ENCODE measurements at places on chromosomes 4 and X. TPM values are rescaled to one million over a fixed set of nuclear protein-coding genes. Genes with fewer than 3 reads are reported as not detected.

- DNase-seq, result no peak
Observed at GRCh38 chrX:104108955-104109354, 3.4 kb upstream of the ZCCHC18 start.

GRCh38 chrX:12366440-12366839 lies 228.2 kb downstream of the FRMPD4 start:
- no peak for DNase-seq

GRCh38 chr4:107902715-107903114 lies 28.6 kb upstream of the CYP2U1 start:
- DNase-seq, result no peak

DNA sequence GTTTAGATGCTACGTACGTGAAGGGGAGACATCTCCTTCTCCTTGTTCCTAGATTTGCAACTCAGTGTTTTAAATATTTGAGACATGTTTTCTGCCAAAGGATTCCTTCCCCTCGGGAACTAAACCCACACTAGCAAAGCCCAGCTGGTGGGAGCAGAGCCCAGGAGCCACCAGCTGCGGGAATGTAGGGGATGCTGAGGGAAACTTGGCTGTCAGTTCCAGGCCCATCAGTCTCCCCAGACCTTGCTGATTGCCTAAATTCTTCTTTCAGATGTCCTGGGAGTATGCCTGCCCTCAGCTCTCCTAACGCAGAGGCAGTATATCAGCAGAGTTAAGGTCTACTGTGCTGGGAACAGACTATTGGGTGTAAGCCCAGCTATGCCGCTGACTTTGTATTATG lies 630.0 kb upstream of the TENM3 start:
- no peak for DNase-seq

GRCh38 chr4:68319040-68319439 lies 30.9 kb downstream of the YTHDC1 start:
- no peak for DNase-seq

GRCh38 chr4:26088433-26088928 lies 174.5 kb downstream of the SMIM20 start:
- DNase-seq, result peak; percentile 21

- DNase-seq, result no peak
Observed at GRCh38 chr4:42638321-42638720, 18.6 kb downstream of the ATP8A1 start.

DNA sequence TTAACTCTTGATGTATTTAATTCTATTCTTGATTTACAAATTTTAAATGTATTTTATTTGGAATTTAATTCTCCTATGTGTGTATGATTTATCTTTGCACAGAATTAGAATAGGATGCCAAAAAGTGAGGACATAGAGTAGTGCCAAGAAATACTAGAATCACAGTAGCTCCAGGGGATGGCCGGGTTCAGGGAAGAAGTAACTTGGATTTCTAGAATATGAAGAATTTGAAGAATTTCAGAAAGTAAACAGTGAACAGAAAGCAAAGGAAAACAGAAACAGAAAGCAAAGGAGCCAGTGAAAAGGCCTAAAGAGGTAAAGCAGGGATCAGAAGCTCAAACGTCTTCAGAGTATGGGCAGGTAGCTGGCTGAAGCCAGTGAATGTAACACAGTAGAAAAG lies 1187.6 kb downstream of the RPA4 start:
- DNase-seq, result peak; percentile 6

GRCh38 chrX:155334486-155335336 lies at the start of gene CLIC2:
Gene CLIC2, minus strand, starts transcription at chrX:155334614. Its CDS starts 187 bp downstream, at chrX:155334427.
- DNase-seq, result peak; percentile 95

DNA sequence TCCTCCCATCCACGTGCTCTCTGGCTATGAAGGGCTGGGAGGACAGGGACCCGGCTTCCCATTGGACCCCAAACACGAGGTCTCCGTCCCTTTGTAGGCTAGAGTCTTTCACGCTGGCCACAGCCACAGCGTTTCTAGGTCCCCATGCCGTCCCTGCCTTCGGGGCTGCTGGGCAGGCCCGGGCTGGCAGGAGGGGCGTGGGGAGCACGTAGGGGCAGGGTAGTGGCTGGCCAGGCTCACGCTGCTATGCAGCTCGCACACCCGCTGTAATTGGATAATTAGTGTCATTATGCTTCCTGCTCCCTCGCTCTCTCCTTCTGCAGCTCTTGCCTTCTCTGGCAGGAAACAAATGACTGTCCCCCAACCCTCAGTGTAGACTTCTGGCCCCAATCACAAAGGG lies 9.8 kb downstream of the ATP2B3 start:
- no peak for DNase-seq

DNA sequence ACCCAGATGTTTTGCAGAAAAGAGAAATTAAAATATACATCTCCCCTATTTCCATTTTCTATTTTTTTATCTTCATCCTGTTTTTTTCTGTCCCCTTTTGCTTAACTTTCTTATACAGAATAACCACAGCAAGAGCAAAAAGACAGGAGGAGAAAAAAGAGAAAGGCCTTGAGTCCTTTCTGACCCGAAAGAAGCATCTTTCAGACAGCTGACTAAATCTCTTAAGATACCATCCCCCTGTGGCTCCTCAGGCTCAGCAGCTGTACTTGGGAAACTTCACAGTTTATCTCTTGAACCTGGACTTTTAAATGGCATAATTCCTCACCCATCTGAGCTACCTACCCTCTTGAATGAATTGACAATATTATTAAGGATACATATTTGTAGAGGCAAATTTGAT lies 100.2 kb downstream of the FIP1L1 start:
- no peak for DNase-seq

DNA sequence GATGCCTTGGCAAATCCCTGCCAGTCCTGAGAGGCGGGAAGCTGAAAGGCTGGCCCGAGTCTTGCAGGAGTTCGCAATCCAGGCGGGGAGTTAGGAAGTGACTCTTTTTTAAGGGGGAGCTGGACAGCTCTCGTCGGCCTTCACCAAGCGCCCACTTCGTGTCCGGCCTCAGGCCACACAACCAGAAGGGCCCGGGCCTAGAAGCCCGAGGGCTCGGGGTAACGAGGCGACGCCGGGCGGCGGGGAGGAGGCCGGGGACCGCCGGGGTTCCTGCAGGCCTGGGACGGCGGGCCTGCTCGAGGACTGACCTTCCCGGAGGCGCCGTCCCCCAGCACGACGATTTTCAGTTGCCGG lies 395 bp downstream of the RAB28 start:
- DNase-seq, result peak; percentile 66

- no peak for DNase-seq
Observed at GRCh38 chrX:23786268-23786815, 3.4 kb downstream of the SAT1 start.

DNA sequence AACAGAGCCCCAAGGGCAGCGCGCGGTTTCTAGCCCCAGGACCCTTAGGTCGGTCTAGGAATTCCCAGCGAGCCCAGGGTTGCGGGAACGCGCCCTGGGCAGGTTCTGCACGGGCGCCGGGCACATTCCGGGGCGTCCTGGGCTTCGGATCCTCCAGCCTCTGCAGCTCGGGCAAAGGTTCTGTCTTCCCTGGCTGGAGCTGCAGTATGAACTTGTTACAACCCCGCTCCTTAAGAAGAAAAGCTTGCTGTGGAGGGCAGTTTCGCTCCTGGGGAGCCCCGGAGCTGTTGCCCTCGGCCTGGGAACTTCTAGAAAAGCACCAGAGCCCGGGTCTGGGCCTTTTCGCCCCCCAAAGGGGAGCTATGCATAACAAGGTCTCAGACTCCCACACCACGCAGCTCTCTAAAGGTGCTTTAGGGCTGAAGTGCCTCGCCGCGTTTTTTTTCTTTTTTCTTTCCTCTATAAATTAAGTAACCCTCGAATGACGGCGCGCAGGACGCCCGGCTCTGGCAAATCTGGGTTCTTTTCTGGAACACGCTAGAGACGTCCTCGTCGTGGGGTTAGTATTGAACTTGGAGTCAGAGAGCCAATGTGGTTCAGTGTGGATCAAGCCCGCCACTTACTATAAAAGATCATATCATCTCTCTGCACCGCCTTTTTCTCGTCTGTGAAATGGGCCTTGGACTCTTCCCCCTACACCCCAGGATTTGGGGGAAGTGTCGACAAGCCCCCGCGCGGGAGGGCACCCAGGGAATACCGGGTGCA lies 5.7 kb downstream of the MSX1 start:
- no peak for DNase-seq

GRCh38 chr4:104866809-104867208 lies 279.9 kb upstream of the TET2 start:
- DNase-seq, result no peak

DNA sequence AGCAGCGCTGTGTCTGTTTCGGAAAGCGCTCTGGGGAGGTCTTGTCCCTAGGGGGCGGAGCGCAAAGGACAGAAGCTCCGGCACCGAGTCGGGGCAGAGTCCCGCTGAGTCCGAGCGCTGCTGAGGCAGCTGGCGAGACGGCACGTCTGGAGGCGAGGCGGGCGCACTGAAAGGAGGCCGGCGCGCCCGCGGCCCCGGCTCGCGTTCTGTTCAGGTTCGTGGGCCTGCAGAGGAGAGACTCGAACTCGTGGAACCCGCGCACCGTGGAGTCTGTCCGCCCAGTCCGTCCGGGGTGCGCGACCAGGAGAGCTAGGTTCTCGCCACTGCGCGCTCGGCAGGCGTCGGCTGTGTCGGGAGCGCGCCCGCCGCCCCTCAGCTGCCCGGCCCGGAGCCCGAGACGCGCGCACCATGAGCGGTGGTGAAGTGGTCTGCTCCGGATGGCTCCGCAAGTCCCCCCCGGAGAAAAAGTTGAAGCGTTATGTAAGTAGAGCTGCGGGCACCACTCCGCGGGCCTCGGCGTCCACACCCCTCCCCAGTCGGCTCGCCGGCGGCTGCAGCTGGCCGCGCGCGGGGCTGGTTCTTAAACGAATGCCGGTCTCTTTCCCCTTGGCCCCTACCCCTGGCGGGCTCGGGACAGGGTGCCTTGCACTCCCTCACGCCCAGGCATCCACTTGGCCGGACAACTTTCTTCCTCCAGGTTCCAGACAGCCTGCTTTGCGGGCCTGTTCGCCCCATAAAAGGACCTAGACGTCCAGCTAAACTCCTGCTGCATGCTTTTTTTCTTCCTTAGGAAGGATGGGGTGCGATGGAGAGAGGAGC lies at the start of gene GAB1:
Gene GAB1, plus strand, starts transcription at position 96 of the 819 bp plus-strand sequence. Its CDS starts 313 bp downstream, at position 409.
- peak; percentile 77 for DNase-seq

DNA sequence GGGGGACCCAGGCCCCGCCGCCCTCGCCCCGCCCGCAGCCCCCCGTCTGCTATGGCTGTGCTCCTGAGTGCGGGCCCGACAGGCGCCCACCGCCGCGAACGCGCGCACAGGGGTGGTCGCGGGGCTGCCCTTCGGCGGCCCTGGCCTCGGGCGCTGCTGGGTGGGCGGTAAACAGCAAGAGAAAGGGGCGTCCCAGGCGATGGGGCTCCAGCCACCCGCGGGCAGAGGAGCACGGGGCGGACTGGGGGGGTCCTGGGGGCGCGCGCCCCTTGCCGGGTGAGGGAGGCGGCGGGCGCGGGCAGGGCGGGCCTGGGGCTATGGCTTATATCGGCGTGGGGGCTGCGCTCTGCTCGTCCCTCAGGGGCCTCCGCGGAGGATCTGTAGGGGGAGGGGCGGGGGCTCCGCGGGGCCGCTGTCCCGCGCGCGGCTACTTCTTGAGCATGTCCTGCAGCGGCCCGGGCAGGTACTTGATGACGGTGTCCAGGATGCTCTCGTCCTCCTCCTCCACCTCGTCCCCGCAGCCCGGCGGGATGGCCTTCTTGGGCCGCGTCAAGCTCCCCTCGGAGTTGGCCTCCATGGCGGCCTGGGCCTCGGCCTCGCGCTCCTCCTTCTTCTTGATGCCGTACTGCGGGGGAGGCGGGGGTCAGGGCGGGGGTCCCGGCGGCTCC lies 39.7 kb downstream of the CPLX1 start:
- DNase-seq, result no peak

Gene TEX13D
- not detected for total RNA-seq

Gene CITED1
- 1.1 TPM for total RNA-seq

Gene FAM149A
- 1.4 TPM for total RNA-seq

Gene PPP1R2C
- not detected for total RNA-seq

Gene MAP3K15
- total RNA-seq, result 1.4 TPM

Gene SPANXN4
- total RNA-seq, result not detected

Gene PNMA6A
- total RNA-seq, result 0.29 TPM

Gene JCHAIN
- total RNA-seq, result 1.3 TPM

Gene POLN
- 1.8 TPM for total RNA-seq

Gene HTR2C
- total RNA-seq, result not detected

Gene TMPRSS11F
- not detected for total RNA-seq

Gene ARHGAP10
- 10.3 TPM for total RNA-seq

Measured in H4 (cell line).